ENCODE measurements at places on chromosomes 2 and 18.

- peak; percentile 62 for DNase-seq
Observed at GRCh38 chr2:64525317-64525613, 1.1 kb downstream of the AFTPH start.

DNA sequence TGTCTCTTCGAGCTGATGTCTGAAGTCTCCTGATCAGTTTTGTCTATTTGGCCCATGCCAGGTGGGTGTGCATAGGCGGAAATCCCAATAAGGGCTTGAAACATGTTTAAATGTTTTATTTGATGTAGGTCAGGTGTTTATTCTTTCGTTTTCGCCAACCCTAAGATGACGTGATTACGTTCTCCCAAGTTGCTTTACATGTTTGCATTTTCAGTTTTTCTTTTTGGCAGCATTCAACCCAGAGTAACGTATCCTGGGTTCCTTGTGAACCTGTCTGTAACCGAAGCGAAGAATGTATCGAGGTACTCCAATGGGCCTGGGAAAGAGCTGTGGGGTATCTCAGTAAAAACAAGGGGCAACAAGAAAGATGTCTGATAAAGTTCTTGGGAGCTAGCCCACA is 3.1 kb downstream of the ALPK2 start:
- no peak for DNase-seq

DNA sequence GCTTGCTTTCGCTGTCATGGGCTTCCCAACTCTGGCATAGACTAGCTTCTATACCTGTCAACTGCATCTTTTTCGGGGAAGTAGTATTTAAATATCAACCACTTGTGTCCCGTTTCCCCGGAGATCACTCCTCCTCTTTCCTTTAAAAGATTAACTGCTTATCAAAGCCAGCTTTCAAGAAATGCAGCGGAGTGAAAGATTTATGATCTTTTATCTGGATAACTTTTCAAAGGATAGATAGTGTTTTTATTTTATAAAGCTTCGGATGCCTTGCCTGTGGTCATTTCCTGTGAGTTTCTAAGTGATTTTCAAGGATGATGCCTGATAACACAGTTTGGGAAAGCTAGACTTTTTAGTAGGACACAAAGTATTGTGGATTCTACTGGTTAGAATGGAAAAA is 2.9 kb upstream of the IGFBP5 start:
- DNase-seq = no peak

- peak; percentile 1 for DNase-seq
Observed at GRCh38 chr2:240482141-240482540, 46.7 kb downstream of the GPC1 start.

GRCh38 chr18:9876212-9876866 is 9.4 kb upstream of the TXNDC2 start:
- DNase-seq = no peak

DNA sequence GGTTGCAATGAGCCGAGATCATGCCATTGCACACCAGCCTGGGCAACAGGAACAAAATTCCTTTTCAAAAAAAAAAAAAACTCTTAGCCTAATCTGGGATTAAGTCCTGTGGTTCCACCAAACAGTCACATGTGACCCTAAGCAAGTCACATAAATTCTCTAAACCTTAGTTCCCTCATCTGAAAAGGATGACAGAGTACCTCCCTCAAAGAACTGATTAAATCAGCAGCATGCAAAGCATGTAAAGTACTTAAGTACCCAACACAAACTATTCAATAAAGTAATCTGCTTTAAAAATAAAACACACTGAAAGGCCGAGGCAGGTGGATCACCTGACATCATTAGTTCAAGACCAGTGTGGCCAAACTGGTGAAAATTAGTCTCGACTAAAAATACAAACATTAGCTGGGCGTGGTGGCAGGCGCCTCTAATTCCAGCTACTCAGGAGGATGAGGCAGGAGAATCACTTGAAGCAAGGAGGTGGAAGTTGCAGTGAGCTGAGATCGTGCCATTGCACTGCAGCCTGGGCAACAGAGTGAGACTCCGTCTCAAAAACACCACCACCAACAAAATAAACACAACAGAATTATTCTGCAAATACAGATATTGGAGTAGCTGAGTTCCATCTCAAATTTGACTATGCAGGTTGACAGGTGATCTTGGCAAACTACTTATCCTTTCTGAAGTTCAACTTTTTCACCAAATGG is 7.0 kb downstream of the USP34 start:
- DNase-seq = no peak

GRCh38 chr2:167191588-167191987 is 303.3 kb downstream of the XIRP2 start:
- DNase-seq = no peak

DNA sequence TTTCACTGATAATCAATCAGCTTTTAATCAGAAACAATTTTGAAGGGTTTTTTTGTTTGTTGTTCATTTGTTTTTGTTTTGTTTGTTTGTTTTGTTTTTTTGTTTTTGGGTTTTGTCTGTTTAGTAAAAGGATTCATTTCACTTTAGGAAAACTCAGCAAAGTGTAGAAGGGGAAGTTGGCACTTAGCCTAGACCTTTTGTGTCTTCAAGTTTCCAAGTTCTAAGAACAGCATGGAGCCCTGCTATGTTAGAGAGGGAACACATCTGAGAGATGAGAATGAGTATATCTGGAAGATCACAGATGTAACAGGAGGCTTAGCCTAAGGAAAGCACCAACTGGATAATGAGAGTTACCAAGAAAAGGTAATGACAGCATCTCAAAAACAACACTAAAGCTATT is 501.5 kb downstream of the ERBB4 start:
- DNase-seq = no peak

- no peak for DNase-seq
Observed at GRCh38 chr2:101120124-101120996, 30.8 kb downstream of the TBC1D8 start.

GRCh38 chr2:106694964-106695470 is 190.9 kb downstream of the ST6GAL2 start:
- no peak for DNase-seq

DNA sequence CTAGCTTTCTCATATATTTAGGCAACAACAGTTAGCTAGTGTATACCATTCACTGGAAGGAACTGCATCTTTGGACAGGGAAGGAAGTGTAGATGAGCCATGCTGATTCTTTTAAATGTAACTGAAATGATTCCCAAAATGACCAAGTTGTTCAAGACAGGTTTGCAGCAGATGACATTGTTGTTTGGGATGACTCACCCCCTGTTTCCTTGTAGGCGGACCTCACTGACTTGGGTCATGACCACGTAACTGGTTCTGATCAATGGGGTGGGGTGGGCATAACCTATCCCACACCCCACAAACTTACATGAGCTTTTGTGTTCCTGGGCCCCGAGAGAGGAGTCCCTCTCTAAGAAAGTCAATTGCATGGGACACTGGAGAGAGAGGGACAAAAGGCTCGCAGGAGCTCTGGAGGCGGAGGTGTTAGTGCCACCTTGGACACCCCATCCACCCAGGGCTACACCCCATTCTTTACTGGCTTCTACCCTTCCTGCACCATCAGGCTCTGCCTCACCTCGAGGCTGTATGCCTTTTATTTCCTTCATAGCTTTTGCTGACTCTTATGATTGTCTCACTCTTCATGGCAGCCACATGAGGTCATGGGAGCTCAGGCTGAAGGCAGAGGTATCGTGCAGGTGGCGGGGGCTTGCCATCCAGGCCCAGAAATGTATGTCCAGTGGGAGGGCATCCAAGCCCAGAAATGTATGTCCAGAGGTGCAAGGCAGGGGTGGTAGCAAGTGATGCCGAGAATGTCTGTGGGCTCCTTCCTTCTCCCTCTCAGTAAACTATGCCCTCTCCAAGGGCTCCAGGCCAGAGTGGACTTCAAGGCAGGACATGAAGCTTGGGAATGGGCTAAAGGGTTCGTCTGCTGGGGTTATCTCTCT is 108.0 kb downstream of the TWIST2 start:
- no peak for DNase-seq

- no peak for DNase-seq
Observed at GRCh38 chr2:8452296-8452695, 229.6 kb upstream of the ID2 start.

GRCh38 chr2:200850512-200851256 is 13.8 kb downstream of the CLK1 start:
- DNase-seq = no peak

DNA sequence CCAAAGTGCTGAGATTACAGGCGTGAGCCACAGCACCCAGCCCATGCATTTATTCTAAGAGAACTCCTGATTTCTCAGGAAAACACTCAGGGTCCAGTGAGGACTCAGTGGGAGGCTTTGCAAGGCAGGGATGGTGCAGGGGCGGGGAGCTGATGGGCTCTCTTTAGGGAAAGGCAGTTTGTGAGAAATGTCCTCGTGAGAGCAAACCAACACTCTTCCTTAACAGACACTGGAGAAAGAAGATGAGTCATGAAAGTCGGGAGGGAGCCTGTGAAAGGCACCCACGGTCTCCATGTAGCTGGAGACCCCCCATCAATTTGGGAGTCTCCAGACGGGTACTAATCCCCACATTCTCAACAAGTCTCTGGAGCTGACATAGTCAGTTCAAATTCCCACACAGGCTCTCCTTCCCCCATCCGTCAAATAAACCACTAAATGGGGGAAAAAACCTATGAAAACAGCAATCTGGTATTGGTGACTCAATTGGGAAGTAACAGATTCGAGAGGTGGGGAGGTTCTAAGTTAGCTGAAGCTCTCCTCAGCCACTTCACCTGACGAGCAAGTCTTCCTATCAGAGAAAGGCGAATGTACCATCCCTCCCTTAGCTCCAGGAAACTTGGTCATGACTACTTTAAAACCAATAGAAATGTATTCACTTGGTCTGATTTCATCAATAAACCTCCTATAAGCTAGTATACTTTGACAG is 11.0 kb upstream of the CREG2 start:
- DNase-seq = no peak

- DNase-seq = no peak
Observed at GRCh38 chr2:60764736-60765534, 8.9 kb downstream of the PAPOLG start.

DNA sequence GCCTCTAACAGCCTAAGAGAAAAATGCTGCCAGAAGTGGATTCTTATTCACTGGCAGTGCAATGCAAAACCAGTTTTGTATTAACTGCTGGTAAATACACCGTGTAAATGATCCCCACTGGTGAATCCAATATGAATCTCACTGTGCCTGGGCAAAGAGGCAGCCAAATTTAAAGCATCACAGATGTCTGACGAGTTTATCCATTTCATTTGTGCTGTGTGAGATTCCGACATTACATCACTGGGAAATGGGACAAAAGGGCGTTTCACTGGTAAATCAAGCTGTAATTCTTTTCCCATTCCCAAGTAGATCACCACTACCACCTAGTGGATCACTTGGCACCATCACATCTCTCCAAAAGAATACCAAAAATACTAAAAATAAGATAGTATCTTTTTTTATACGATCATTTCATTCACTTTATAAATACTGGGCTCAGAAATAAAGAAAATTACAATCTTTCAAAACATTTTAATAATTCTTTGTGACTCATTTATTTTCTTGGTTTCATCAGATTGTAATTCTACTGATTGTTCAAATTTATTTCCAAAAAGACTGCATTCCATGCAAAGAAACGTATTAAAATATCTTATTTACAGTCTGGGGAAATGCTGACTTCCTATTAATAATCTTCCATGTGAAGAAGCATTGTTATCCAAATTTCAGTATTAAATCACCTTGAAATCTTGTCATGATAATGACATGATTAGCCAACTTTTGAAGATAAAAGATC is 125.6 kb downstream of the GRB14 start:
- no peak for DNase-seq

DNA sequence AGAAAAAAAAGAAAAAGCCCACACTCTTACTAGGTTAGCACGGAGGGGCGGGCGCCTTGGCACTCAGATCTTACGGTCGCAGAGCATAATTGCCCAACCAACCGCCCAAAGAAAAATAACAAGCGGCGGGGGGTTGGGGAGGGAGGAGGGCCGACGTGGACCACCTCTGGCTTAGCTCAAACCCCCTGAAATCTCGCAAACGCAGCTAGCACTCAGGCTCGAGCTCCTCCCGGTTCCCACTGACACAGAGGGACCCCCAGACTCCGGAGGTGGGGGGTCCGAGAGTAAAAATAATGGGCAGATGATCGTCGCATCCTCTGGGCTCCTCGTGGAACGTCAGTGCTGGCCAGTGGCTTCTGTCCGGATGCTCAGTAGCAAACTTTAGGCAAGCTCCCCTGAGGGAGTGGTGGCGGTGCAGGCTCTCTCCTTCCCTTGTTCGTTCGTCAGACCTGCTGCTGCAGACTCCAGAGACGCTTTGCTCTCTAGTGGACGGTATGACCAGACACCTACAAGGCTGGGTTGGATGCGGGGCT is 12.0 kb downstream of the CATIP start:
- no peak for DNase-seq

DNA sequence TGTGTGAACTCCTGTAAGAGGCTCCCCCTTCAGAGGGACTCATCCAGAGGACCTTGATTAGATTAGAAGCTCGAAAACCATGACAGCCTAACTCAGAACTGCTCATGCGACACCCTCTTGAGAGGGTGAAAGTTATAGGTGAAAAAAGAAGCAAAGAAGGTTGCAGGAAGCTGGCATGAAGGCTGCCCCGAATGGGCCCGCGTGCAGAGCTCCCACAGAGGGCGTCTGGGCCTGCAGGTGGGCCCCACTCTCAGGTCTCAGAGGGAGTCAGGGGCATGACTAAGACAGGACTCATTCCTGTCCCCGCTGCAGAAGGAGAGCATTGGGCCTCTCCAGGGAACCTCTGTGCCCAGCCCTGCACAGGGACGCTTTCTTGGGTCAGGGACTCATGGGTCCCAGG is 235.4 kb downstream of the EIPR1 start:
- no peak for DNase-seq

- no peak for DNase-seq
Observed at GRCh38 chr2:127807678-127808353, 3.2 kb downstream of the WDR33 start.

GRCh38 chr2:232628466-232629128 is 4.8 kb upstream of the EFHD1 start:
- no peak for DNase-seq

- no peak for DNase-seq
Observed at GRCh38 chr2:64342195-64343099, 111.5 kb upstream of the LGALSL start.

GRCh38 chr2:43074592-43075053 is 151.8 kb downstream of the ZFP36L2 start:
- DNase-seq = no peak

DNA sequence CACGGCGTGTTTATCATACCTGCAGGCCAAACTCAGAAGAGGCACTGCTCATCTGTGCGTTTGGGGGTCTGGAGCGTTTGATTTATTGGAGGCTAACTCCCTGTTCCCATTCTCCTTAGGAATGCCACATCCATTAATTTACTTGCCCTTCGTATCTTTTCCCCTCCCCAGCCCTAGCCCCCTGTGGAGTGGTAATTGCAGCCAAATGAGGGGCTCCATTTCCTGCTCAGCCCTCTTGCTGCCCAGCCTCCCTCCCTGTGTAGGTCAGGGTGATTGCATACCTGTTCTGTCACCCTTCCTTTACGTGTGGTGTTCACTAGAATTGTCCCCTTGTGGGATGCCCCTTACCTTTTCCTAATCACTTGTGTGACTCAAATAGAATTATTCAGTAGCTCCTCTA is 120.4 kb downstream of the MAP3K20 start:
- no peak for DNase-seq

GRCh38 chr2:21303876-21304275 is 180.1 kb downstream of the TDRD15 start:
- no peak for DNase-seq

GRCh38 chr2:216904554-216904953 is 44.7 kb upstream of the TNP1 start:
- DNase-seq = no peak
